ENCODE measurements at places on chromosomes 2 and 18.

DNA sequence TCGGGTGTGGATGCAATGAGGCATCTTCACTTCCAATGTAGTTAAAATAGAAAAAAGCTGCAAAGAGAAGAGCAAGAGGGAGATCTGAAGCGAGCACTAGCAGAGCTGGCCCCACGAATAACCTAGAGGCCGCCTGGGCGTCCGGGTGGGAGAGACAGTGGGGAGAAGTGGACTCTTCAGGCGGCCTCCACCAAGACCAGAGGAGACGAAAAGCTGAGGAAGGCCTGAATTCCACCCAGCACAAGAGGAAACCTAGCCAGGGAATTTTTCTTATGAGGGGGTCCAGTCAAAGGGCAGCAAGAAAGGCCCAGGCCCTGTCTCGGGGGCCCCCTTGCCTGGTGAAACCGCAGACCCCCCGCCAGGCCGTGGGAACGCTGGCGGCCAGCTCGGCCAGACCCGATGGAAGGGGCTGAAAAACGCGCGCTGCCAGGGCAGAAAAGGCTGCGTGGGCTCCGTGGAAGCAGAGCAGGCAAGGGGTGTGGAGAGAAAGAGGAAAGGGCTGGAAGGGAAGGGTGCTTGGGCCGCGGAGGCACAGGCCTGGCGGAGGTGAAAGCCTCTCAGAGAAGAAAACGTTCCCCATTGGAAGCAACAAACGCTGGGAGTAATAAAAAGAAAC lies 69.2 kb downstream of the KCTD1 start:
- DNase-seq = no peak

GRCh38 chr2:152587187-152587947 lies 129.9 kb downstream of the PRPF40A start:
- no peak for DNase-seq

- DNase-seq = no peak
These were observed 80.3 kb downstream of the CD28 start for GRCh38 chr2:203786549-203787351.

GRCh38 chr18:39838831-39839230 lies 2116.2 kb upstream of the PIK3C3 start:
- DNase-seq = no peak

- DNase-seq = no peak
These were observed 108.9 kb downstream of the CD226 start for GRCh38 chr18:69838620-69839411.

DNA sequence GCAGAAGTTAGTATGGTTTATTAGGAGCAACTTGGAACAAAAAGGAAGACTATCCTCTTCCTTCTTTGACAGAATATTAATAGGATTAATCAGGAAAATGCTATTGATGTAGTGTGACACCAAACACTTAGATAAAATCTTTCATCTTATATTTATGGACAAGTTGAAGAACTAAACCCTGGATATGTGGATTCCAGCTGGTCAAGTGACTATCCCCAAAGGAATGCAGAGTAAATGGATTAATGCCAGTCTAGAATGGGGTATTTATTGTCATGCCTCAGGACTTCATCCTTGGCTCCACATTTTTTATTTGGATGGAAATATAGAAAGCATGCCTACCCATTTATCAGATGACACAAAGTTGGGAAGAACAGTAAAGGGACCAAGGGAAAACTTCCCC lies 124.0 kb upstream of the TTC39C start:
- DNase-seq = no peak

DNA sequence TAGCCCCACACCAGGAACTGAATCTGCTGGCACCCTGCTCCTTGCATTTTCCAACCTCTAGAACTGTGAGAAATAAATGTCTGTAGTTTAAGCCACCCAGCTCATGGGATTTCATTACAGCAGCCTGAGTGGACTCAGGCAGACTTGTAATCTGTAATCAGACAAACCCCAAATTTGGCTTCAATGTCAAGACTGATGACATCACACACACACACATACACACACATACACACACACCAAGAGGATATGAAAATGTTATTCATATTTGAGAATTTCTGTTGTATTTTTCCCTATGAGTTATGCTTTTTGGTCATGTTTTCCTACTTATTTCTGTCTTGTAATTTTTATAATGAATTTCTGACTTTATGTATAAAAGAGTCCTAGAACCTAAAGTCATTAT lies 83.8 kb upstream of the GLI2 start:
- no peak for DNase-seq

GRCh38 chr2:225889452-225889851 lies 489.9 kb downstream of the NYAP2 start:
- DNase-seq = no peak

GRCh38 chr2:69954084-69954483 lies 7.3 kb downstream of the ASPRV1 start:
- DNase-seq = no peak

DNA sequence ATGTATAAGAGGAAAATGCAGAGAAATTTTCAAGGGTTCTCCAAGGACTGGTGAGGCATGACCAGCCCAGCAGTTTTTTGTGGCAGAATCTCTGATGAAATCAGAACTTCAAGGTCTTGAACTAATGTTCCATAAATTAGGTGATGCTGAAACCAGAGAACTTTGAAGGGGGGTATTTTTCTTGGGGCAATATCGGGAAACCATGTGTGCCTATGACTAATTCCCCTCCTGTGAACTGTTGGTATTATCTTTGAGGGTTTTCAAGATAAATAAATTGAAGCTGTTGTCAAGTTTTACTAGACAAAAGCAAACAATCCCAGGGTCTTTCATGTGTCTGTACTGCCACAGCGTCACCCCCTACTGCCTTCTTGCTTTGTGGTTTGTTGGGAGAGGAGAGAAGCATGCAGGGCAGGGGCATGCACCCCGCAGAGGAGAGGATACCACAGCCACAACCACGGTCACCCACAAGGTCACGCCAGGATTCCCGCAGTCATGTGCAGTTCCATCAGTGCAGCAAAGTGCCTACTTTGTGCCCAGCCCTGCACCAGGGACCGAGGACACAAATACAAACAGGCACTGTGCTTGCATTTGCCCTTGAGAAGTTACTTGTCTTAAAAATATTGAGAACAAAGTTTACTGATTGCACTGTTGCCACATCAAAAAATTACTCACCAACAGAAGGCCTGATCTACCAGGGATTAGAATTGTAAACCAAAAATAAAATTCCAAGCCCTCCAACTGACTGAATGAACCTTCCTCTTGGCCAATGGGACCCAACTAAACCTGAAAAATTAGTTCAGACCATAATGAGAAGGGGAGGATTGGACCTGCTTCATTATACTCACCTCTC lies 413.3 kb upstream of the TRIB2 start:
- DNase-seq = peak; percentile 17

DNA sequence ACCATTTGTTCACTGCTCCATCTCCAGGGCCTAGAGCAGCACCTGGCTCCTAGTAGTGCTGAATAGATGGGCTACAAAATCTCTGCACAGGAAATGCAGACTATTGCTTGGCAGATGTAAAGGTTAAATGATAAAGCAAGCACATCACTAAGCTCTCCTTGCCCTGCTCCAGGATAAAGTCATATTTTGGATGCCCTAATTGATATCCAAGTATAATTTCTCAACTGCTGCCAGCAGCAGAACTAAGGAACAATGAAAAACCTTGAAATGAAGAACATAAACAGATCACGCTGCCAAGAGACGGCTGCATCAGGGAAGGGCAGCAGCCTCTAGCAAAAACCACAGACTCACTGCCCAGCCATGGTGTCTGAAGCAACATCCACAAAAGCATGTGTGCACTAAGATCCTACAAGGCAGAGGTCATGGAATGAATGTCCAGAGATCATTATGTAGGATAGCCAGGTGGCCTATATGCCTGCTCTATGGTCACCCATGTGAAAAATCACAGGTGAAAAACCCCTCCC lies 134.7 kb downstream of the TMEM163 start:
- DNase-seq = no peak
